ENCODE measurements at places on chromosomes 5 and 9.

GRCh38 chr5:746258-746761, 38.2 kb downstream of the ZDHHC11B start:
- no peak for DNase-seq

GRCh38 chr5:160799184-160799583, 52.8 kb downstream of the ATP10B start:
- no peak for DNase-seq

DNA sequence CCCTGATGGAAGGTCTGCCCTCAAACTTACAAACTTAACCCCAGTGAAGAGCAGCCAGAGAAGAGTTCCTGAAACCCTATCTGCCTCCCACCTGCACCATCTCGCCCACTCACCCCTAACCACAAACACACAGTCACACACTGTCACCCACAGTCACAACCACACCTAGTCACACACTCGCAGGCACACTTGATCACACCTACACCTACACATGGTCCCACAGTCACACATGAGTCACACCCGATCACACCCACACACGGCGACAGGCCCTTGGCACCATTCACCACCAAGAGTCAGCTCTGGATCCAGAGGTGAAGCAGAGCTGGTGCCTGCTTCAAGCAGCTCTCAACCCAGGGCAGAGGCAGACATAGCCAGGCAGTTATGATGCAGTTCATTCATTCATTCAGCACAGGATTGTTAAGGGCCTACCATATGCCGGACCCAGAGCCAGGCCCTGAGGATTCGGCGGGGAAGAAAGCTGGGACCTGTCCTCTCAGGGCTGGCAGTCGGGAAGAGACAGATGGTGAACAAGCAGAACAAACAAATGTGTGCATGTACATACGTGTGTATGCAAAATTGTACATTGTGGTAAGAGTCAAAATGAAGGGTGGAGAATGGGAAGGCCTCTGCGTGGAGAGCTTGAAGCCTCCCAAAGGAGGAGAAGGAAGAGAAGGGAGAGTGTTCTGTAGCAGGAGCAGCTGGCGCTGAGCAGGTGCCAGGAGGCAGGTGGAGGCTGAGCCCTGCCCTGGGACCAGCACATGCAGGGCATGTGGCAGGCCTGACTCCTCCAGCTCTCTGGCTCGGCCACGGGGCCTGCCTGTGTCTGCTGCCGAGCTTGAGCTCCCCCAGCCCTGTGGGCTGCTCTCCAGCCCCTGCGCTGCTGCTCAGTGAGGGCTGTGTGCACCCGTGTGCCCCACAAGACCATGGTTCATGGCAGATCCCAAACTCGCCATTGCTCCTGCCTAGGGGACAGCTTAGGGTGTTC, 6.4 kb downstream of the TSPAN17 start:
- DNase-seq: no peak

GRCh38 chr5:125657936-125658335, 765.3 kb upstream of the GRAMD2B start:
- no peak for DNase-seq

DNA sequence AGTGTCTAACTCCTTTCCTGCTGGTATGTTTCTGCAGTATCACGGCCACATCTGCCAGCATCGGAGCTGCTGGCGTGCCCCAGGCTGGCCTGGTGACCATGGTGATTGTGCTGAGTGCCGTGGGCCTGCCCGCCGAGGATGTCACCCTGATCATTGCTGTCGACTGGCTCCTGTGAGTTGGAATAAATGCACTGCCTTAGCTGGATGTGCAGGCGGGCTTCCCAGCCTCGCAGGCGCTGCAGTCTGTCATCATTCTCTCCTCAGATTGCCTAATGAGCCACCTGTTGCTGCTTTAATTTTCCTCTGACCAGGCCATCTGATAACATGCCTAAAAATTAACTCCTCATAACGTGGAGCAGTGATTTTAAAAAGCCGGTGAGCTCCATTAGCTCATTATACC, 79.1 kb upstream of the PLPP6 start:
- no peak for DNase-seq

Measured in activated CD4-positive, alpha-beta T cell treated with anti-CD3 and anti-CD28 coated beads, Interleukin-2, amount 10 ng/mL, durations not matched to agents 7 days and 5 days (primary cell).